ENCODE measurements at places on chromosomes 12 and 14.

DNA sequence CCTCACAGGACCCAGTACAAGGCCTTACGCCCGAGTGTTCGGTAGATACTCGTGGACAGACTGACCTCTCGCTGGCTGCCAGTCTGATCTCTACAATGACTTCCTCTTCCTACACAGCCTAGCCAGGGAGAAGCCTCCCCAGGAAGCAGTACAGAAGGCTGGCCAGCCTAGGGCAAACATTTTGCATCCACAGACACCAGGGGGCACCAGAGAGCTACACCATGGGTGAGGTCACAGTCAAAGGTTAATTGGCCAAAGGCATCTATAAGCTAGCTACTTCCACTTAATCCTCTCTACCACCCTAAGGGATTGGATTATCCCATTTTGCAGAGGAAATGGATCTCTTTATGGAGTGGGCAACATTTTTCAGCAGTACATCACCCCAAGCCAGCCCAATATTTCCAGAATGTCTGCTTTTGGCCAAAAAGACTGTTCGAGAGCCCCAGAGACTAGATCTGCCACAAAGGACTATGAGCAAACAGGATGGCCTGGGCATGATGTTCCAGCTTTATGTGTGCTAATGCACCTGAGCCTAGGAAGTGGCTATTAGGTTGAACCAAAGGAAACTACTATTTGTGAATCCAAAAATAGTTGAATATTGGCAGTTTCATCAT is 14.6 kb upstream of the PNMA1 start:
- DNase-seq: peak; percentile 67

DNA sequence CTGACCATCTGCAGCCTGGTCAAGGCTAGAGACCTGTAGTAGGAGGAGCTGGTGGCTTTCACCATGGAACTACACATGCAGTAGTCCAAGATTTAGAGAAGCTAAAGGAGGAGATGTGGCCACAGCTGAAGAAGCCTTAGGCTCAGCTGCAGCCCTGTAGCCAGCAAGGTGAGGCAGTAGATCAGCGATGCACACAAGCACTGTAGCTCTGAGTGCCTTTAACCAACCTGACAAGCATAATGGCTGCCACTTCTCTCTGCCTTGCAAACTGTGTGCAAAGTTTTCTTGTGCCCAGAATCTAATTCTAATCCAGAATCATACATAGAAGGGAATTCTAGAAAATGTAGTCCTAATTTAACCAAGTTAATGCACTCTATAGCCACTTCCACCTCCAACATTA is 159.0 kb upstream of the ARID2 start:
- no peak for DNase-seq

DNA sequence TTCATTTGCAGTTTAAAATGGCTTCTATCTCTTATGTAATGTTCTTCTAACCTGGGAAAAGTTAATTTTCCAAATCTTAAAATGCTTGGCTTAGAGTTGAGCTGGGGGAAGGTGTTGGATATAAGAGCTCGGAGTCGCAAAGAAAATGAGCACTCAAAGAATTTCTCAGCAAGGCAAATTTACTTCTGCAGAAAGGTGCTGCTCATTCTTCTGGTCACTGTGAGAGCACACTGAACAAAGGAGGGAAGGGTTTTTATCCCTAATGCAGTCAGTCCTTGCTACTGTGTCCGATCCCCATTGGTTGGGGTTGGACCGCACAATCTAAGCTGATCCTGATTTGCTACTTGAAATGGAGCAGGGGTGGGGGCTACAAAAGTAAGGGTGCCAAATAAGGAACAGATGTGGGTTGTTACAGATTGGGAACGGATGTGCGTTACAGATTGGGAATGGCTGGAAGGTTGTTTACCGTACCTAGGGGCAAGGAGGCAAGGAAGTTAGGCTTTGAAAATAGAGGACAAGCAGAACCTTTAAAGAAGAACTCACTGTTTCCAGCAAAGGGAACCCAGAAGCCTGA is 19.4 kb downstream of the TXNRD1 start:
- no peak for DNase-seq

DNA sequence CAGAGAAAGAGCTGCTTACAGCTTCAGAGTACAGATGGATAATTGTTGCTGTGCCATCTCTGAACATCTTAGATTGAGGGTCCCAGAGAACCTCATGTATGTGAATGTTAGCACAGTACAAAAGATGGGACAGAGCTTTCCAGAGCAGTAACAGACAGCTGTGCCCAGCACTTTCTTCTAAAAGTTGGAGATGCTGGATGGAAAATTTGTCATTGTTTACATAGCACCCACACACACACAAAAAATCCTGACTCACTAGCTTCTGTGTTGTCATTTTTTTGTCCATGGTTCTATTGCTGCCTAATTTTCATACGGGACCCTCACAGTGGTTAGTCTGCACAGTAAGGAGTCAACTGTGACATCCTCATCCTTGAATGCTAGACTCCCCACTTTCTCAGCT is 374.7 kb downstream of the DIO2 start:
- no peak for DNase-seq

- no peak for DNase-seq
Observed at GRCh38 chr12:1613860-1614259, 15.2 kb upstream of the WNT5B start.

DNA sequence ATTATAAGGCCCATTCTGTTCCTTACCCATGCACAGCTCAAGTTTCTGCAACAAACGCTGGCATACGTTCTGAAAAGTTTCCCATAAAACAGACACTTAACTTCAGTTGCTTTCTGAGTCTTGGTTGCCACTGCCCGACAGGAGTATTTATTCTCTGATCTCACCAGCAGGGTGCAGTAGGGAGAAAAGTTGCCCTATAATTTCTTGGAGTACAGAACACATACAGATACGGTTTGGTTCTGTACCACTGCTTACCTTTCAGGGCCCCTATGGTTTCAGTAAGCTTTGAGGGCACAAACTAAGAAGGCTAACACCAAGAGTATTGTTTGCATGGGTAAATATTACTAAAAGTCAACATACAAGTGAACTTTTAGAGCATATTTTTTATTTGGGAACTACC is 77.9 kb downstream of the SPATA7 start:
- DNase-seq: no peak

DNA sequence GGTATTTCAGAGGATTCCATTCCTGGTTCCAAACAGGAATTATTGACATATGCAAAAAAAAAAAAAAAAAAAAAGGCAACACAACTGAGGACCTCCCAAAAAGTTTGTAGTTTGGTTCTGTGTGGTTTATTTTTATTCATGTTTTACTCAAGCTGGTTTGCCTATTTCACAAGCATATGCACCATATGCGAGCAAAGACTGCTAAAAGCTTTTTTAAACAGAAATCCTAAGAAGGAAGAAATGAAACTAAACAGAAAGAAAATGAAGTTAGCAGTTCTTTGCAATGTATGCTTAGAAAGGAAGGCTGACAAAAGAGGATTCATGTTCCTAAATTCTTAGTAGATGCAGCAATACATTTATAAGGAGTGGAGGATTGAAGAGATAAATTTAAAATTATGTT is 487.6 kb upstream of the FLRT2 start:
- no peak for DNase-seq

DNA sequence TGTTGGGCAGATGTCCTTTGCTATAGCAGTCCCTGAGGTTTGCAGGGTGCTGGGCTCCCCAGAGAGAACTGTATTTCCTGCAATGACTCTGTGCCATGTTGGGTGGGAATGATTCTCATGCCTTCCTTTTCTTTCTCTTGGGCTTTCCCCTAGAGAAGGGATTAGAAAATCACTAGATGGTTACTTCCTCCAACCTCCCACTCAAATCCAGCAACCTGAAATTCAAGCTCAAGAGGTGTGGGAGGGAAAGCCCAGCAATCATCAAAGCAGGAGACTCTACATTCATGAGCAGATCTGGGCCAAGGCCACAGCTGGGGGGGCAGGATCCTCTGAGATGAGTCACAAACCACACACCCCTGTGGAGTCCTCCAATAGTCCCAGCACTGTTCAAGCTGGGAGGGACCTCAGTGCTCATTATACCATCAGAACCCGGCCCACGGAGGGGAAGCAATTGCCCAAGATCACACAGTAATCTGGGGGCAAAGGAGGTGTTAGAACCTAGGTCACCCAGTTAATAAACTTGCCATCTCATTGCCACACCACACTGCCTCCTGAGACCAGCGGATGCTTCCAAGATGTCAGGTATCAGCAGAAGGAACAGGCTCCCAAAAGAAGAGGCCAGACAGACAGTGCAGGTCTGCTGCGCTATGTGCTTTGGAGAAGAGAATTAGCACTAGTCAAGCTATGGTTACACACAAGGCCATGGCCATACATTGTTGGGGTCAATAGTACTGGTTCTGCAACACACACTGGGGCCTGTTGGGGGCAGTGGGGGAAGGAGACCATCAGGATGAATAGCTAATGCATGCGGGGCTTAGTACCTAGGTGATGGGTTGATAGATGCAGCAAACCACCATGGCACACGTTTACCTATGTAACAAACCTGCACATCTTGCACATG is 65.7 kb downstream of the TTC9 start:
- no peak for DNase-seq

DNA sequence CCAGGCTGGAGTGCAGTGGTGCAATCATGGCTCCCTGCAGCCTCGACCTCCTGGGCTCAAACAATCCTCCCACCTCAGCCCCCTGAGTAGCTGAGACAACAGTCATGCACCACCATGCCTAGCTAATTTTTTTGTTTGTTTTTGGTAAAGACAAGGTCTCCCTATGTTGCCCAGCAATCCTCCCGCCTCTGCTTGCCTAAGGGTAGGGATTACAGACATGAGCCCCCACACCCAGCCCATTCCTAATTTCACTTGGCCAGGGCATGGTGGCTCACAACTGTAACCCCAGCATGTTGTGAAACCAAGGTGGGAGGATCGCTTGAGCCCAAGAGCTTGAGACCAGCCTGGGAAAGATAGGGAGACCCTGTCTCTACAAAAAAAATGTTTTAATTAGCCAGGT is 9.1 kb downstream of the DAD1 start:
- no peak for DNase-seq

- DNase-seq: no peak
Observed at GRCh38 chr14:76753541-76754198, 7.6 kb upstream of the VASH1 start.

GRCh38 chr14:63939006-63939270 is 86.1 kb downstream of the SYNE2 start:
- DNase-seq: no peak

DNA sequence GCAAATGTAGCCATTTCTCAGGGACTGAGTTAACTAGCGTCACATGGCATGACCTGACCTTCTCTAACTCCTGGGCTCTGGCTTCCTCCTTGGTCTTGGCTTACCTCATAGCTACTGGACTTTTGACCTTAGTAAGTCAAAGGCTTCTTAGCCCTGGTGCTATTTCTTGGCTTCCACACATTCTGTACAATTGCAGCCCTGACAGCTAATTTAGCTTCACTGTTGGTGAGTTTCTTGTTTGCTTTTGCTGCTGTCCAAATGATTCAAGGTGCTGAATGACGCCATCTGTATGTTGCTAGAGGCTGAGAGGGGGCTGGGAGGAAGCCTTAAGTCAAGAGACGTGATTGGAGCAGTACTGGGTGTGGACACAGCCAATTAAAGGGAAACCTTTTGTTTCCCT is 202.7 kb downstream of the PRKD1 start:
- DNase-seq: no peak

GRCh38 chr12:67759829-67760228 is 111.3 kb downstream of the DYRK2 start:
- no peak for DNase-seq

DNA sequence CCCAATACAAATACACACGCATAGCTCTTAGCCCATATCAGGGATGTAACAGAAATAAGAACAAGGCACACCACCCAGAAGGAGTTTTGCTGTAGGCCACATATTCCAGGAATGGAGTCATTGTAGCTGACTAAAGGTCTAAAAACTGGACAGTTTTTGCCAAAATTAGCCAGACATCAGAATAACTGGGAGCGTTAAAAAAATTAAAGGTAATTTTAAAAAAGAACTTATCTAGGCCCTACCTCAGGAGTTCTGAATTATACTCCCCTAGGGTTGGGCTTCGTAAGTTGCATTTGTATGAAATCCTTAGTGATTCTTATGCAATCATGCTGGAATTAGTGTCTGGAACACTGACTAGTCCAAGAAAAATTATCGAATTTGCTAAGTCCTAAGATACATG is 987.7 kb downstream of the GALC start:
- no peak for DNase-seq

- DNase-seq: no peak
Observed at GRCh38 chr12:105287408-105287807, 43.1 kb upstream of the C12orf75 start.

- DNase-seq: no peak
Observed at GRCh38 chr14:91310606-91311283, 66.2 kb upstream of the GPR68 start.

DNA sequence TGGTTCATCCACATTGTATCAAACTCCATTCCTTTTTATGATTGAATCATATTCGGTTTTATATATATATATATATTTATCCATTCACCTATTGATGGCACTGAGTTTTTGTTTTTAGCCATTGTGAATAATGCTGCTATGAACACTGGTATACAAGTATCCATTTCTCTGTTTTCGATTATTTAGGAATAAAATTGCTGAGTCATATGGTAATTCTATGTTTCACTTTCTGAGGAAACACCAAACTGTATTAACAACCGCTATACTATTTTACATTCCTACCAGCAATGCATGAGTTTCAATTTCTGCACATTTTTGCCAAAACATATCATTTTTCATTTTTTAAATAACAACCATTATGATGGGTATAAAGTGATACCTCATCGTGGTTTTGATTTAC is 104.7 kb downstream of the C12orf42 start:
- DNase-seq: no peak

DNA sequence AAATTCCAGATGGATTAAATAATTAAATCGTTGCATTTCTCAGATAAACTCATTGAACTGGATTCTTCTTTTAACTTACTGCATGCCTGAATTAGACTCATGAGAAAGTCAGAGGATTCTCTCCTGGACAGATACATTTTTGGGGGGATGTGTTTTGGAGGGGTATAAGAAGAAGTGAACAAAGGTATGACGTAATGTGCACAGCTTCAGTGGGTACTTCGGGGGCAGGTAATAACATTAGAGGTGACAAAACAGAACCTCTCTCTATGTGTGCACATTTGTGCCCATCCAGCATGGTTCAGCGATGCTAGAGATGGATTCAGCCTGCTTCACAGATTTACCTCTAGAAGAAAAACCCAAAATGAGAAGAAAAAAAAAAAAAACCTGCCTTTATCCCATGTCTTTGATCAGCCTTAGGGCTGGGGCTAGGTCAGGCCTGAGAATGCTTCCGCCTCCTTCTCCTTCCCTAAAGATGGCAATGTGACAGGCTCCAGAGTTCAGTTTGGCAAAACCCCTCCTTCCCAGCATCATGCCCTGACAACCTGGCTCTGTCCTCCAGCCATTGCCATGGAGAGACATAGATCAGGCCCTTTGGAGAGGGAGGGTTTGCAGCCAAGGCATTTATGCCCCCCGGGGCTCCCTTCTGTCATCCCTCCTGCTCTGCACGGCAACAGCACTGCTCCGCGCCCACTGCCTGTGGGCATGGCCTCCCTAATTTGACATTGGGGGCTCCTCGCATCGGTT is 166.7 kb downstream of the KCNA5 start:
- DNase-seq: no peak

DNA sequence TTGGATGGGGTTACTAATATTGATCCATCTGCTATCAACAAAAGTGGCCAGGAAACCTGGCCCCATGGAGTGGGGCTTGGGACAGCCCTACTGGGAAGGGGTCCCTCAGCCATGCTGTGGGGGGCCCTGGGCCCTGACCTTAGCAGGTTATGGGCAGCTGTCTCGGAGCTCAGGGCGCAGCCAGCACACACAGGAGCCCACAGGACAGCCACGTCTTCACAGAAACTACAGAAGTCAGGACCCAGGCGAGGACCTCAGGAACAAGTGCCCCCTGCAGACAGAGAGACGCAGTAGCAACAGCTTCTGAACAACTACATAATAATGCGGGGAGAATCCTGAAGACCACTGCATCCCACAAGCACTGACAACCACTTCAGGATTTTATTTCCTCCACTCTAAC is 11.9 kb upstream of the FKBP11 start:
- DNase-seq: no peak
